ENCODE measurements at places on chromosomes 11 and 22.

DNA sequence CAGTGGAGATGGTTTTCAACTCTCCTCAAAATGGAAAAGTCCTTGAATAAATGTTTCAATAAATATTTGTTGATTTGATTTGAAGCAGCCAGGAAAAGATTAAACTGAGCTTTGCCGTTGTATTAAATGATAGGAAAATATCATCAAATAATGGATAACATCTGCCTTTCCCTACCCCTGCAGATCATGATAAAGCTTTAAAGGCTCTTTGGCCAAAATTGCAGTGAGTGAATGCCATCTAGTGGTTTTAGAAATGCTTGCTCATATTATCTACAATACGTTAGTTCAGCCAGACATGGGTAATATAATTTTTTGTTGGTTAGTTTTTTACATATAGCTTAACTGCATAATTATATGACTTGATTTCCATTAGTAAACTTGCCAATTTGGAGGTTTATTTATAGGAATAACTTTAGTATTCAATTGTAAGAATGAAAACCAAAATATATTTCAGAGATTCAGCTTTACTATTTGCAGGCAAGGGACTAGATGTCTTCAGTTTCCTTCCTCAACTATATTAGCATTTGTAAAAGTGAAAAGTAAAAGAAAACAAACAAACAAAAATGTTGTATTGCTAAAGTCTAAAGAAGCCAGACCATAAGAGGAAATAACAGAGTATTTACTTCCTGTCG, 159.2 kb downstream of the MSANTD4 start:
- DNase-seq, result no peak

GRCh38 chr11:106989078-106989455, 29.2 kb downstream of the GUCY1A2 start:
- no peak for DNase-seq

GRCh38 chr11:93921695-93922468, 71.5 kb upstream of the VSTM5 start:
- no peak for DNase-seq

DNA sequence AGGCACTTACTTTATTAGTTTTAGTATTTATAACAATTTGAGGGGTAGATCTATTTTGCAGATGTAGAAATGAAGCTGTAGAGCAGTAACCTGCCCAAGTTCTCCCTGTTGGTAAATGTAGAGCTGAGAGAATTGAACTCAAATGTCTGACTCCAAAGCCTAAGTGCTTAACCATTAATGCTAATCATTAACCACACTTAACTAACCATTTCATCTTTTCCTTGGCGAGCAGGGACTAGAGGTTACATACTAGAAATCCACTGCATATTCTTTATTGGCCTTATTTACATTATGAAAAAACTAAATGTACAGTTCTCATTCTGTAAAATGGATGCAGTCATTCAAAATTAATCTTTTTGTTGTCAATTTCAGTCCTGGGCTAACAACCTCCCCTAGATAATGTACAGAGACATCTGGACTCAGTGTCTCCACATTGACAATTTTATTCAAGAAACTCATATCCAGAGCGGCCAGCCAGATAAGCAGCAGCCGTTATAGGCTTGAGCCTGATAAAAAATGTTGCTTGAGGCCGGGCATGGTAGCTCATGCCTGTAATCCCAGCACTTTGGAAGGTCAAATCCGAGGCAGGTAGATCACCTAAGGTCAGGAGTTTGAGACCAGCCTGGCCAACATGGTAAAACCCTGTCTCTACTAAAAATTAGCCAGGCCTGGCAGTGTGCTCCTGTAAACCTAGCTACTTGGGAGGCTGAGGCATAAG, 76.7 kb upstream of the PICALM start:
- no peak for DNase-seq

DNA sequence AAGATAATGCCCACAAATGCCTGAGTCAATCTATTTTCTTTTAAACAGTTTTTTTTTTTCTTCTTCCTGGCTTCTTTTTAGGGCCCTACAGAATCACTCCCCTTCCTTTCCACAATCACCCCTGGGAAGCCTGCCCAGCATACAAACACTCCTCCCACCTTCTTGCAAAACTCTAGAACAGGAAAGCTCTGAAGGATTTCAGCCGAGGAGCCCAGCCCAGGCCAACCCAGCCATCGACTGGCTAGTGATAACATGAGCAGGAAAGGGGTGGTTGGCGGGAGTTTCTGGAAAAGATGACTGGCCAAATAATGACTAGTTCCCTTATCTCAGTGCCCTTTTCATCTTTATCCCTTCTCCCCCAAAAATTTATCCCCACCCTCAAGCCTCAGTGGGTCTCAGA, 68.2 kb downstream of the USP35 start:
- no peak for DNase-seq

GRCh38 chr11:33773404-33773986, 825 bp downstream of the FBXO3 start:
- DNase-seq, result no peak

Measured in activated CD4-positive, alpha-beta T cell treated with anti-CD3 and anti-CD28 coated beads, Interleukin-2, amount 50 U/mL, for 4 hours (primary cell).